ENCODE measurements at places on chromosomes 11 and 22.
A peak's percentile ranks its signal among the peaks of the same experiment; 100 is the strongest.

DNA sequence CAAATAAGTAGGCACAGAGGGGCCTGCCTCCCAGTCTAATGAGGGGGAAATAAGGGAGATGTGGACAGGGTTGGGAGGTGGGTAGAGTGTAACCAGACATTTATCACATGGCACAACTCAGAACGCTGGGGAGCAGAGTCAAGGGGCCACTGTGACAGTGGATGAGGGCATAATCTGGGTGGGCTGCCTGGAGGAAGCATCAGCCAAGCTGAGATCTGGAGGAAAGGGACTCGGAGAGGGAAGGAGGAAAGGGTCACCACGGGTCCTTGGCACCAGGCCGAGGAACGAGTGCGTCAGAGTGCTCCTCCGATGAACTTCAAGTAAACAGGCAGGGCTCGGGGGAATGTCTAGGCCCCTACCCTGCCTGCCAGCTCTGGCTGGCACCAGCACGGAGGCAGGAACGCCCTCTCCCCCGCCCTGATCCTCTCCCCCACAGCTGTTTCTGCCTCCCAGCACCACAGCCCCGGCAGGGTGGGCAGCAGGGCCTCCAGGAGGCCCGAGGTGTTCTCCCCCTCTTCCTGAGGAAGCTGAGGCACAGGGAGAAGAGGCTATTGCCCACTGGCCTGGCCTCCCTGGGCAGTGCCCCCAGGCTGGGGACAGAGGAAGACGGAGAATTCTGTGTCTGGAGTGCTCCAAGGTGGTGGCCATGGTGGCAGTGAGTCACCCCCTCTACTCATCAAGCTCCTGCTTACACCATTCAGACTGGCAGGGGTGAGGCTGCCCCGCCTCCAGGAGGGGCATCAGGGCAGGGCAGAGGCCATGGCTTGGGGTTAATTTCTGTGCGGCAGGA, 4.2 kb downstream of the ALDH3B1 start:
- peak; percentile 29 for DNase-seq

GRCh38 chr11:129386795-129387397, 11.2 kb downstream of the BARX2 start:
- peak; percentile 5 for DNase-seq

DNA sequence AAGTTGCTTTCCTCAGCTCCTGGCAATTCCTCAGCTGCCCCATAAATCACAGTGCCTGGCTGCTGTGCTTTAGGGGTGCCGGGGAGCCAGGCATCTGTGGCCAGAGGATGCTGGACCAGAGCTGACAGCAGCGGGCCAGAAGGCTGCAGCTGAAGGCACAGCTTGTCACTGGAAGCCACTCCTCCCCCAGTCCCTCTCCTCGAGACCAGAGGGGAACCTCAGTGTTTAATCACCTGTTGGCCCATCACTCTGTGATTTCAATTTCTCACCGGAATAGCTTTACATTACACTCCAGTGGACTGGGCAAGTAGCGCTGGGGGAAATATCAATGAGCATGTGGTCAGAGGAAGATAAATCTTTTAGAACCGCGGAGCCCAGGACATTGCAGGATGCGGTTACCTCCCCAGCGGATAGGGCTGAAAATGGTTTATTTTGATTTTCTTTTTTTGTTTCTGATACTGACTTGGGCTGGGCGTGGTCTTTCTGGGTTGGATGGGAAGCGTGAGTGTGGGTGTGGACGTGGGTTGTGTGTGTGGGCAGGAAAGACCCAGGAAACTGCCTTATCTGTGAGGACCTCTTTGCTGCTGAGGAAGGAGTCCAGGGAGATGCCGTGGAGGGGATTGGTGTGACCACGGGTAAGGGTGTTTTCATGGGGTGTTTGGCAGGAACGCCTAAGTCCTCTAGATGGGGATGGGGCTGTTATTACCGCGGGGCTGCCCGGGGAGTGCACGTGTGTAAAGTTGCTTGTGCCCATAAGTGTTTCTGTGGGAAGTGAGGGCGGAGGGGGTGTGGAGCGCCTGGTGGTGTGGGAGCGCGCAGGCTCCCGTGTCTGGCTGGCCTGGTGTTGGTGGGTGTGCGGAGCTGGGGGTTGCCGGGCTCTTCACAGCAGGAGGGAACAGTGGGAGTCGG, 4.0 kb downstream of the DAGLA start:
- DNase-seq = peak; percentile 47

DNA sequence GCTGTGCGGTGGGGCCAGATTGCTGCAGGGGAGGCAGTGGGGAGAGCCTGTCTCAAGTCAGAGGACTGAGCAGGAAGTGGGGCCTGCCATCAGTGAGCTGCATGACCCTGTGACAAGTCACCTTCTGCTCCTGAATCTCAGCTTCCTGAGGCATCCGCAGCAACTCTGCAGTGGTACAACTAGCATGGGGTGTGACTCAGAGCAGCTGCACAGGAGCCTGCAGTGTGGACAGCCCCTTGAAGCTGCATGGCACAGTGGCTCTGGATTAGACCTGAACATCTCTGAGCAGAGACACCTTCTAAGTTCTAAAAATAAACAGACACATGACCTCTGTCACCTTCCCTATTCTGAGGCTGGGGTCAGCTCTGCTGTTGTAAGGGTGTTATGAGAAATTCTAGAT, 18.0 kb downstream of the FAM227A start:
- no peak for DNase-seq
